Cardiac septum (tissue), 1 donor: ENCODE measurements at places on chromosomes 6 and 20. TPM values are rescaled to one million over a fixed set of nuclear protein-coding genes. Genes with fewer than 3 reads are reported as not detected.

The CDH26 gene
- 0.54 TPM for total RNA-seq

GRCh38 chr6:27805347-27805746 lies 106.8 kb downstream of the OR2B2 start:
- DNase-seq: no peak

The NOTCH4 gene
- total RNA-seq: 31.2 TPM

The ARHGAP40 gene
- total RNA-seq: not detected

GRCh38 chr6:110528101-110528929 lies 51.9 kb upstream of the SLC22A16 start:
- DNase-seq: no peak

The SLC22A3 gene
- total RNA-seq: 0.54 TPM

The PCK1 gene
- 0.48 TPM for total RNA-seq

GRCh38 chr20:32541323-32542258 lies 43.5 kb downstream of the NOL4L start:
- no peak for DNase-seq

The GHRH gene
- total RNA-seq: not detected

- DNase-seq: no peak
Measured at GRCh38 chr20:20407891-20408805, 40.2 kb downstream of the INSM1 start.

- no peak for DNase-seq
Measured at GRCh38 chr6:51528556-51528955, 558.9 kb downstream of the PKHD1 start.

- DNase-seq: no peak
Measured at GRCh38 chr6:25250878-25251277, 28.3 kb upstream of the CARMIL1 start.

The GLP1R gene
- total RNA-seq: 0.08 TPM

GRCh38 chr6:70415660-70416059 lies 2.4 kb downstream of the FAM135A start:
- DNase-seq: no peak

The ELOVL4 gene
- total RNA-seq: 0.35 TPM

The GGT7 gene
- total RNA-seq: 20.1 TPM

The HLA-DQA1 gene
- 5.2 TPM for total RNA-seq

DNA sequence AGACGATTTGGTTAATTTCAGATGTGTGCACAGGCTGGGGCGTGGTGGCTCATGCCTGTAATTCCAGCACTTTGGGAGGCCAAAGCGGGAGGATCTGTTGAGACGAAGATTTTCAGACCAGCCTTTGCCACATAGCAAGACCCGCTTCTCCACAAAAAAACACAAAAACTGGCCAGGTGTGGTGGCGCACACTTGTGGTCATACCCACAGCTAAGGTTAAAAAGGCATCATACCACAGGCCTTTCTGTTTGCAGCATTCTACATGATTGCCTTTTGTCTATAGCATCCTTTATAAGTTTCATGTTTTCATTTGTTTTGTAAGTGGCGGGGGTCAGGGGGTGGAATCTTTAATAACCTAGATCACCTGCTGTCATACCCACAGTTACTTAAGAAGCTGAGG lies 239.9 kb upstream of the NOX3 start:
- DNase-seq: no peak

GRCh38 chr6:107690643-107691061 lies 133.5 kb downstream of the SCML4 start:
- no peak for DNase-seq
